ENCODE measurements at places on chromosomes 2 and 18. TPM values are rescaled to one million over a fixed set of nuclear protein-coding genes. Genes with fewer than 3 reads are reported as not detected.

GRCh38 chr2:237774811-237775553, 23.6 kb upstream of the RBM44 start:
- peak; percentile 36 for DNase-seq

- no peak for DNase-seq
Observed at GRCh38 chr2:166193407-166193806, 65.6 kb upstream of the SCN1A start.

DNA sequence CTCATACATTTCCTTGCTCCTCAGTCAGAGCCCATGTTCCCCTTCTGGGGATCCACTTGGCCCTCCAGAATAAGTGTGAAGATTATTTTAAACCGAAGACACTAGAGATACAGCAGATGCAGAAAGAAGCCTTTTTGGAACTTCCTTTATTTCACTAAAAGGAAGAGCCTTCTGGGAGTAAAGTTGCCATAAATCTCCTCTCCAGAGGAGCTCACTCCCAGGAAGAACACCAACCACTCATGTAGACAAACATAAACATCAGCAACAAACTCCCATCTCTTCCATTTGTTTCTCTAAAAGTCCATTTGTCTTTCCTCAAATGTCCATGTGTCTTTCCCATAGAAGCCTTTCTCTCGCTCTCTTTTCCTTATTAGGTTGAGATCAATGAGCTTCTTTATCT, 62.4 kb upstream of the MSH6 start:
- no peak for DNase-seq

- peak; percentile 36 for DNase-seq
Observed at GRCh38 chr2:215880970-215881369, 132.4 kb downstream of the MREG start.

DNA sequence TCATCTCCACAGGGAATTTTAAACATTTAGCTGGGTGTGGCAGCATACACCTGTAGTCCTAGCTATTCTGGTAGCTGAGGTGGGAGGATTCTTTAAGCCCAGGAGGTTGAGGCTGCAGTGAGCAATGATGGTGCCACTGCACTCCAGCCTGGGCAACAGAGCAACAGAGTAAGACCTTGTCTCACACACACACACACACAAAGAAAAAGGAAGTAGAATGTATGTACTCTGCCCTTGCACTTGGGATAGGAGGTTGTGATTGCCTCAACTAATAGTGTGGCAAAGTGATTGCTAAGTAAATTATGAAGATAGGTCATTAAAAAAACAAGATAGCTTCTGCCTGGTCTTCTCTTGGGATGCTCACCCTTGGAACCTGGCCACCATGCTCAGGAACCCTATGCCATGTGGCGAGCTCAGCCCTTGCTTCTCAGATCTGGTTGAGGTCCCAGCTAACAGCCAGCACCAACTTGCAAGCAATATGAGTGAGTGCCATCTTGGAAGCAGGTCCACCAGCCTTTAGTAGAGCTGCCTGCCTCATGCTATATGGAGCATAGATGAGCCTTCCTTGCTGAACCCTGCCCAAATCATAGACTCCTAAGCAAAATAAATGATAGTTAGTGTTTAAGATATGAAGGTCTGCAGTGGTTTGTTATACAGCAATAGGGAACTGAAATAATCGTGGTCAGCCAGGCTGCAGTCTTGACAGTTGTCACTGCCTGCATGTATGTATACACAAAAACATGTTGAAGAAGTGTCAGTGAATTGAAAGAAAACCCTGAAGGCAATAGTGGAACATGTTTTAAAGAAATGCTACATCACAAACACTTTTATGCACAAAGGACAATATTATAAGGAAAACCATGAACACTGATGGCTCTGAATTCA, 30.1 kb upstream of the PNO1 start:
- no peak for DNase-seq

GRCh38 chr2:205477016-205477705, 205.1 kb upstream of the NRP2 start:
- no peak for DNase-seq

- peak; percentile 29 for DNase-seq
Observed at GRCh38 chr2:202169832-202170424, 68.5 kb downstream of the SUMO1 start.

GRCh38 chr2:230669386-230669950, 43.2 kb upstream of the CAB39 start:
- no peak for DNase-seq

DNA sequence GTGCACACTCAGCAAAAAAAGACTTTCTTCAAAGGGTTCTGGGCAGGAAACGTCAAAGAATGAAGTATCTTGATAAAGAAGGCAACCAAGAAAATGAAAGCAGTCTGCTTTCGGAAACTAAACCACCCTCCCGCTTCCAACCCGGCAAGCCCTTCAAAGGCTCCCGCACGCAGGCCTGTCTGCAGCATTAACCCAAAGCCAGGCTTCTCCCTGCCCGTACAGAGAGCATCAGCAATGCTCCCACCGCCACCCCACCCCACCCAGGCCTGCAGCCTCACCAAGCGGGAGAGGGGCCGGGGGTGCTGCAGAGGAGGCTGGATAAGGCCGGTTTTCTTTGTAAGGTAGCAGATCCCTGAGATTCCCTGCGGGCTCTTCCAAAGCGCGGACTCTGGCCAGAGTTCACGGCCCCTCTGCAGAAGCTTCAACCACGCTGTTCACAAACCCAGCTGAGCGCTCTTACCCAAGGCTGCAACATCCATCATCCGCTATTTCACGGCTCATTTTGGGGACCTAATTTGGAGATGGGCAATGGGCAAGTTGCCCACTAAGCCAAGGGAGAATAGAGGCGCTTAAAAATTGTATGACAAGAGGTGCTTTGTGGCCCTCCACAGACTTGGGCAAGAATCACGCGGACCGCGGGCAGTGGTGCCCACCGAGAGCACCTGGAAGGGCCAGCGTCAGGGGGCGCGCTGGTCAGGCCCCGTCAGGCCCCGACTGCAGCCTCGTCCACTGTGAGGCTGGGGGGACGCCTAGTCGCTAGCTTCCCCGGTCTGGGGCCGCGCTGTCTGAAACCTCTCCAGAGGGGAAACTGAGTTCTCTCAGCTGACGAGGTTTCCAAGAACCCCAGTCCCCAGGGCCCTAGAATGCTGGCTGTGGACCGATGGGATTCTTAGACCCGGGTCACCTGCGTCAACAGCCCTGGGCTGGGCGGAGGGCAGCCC, 225.4 kb upstream of the ID2 start:
- no peak for DNase-seq

DNA sequence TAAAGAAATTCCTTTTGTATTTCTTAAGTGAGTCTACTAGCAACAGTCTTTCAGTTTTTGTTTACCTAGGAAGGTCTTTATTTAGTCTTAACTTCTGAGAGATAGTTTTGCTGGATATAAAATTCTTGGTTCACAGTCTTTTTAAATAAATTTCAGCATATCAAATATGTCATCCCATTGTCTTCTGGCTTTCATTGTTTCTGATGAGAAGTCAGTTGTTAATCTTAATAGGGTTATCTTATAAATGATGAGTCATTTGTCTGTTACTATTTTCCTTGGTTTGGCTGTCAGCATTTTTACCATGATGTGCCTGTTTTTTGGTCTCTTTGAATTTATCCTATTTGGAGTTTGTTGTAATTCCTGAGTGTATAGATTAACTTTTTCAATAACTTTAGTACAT, 129.3 kb downstream of the FAM210A start:
- DNase-seq = no peak

- peak; percentile 18 for DNase-seq
Observed at GRCh38 chr18:70931942-70932814, 643.3 kb downstream of the SOCS6 start.

DNA sequence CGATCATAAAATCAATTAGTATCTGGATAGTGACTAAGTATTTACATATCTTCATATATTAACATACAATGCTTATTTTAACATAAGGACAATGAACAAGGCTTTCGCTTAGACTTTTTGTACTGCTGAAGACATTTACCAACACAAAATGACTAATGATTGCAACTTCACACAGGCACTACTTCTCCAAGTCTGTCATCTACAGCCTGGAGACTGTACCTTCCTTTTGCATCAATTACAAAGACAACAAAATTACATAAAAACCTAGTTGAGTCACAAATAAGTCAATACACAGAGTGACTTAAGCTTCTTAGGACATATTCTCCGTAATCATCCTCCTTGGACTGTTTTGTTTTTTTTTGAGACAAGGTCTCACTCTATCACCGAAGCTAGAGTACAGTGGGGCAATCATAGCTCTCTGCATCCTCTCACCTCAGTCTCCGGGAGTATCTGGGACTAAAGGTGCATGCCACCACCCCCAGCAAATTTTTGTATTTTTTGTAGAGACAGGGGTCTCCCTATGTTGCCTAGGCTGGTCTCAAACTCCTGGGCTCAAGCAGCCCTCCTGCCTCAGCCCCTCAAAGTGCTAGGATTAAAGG, 15.9 kb downstream of the PUM2 start:
- DNase-seq = no peak

- peak; percentile 33 for DNase-seq
Observed at GRCh38 chr2:24824966-24825882, 32.0 kb downstream of the CENPO start.

- no peak for DNase-seq
Observed at GRCh38 chr2:240139011-240139441, 1.4 kb downstream of the OTOS start.

The ZNF385B gene
- not detected for total RNA-seq

The LHCGR gene
- not detected for total RNA-seq

The PDCD1 gene
- not detected for total RNA-seq

The ANKAR gene
- total RNA-seq = 0.74 TPM

The POTEI gene
- total RNA-seq = 0.40 TPM

The IL1RL2 gene
- not detected for total RNA-seq

The OR6B2 gene
- not detected for total RNA-seq

The DQX1 gene
- total RNA-seq = 1.1 TPM

The BIRC6 gene
- total RNA-seq = 44.8 TPM
